CD8-positive, alpha-beta memory T cell (primary cell): ENCODE measurements at places on chromosomes 6 and 20.

- no peak for DNase-seq
These were observed 9.9 kb downstream of the HAO1 start for GRCh38 chr20:7930343-7930742.

GRCh38 chr6:41770381-41771057, 9.2 kb downstream of the FRS3 start:
- DNase-seq, result no peak

GRCh38 chr6:106512968-106513574, 116.2 kb downstream of the RTN4IP1 start:
- no peak for DNase-seq

GRCh38 chr20:39249798-39250197, 287.7 kb downstream of the DHX35 start:
- DNase-seq, result no peak

GRCh38 chr6:51184046-51184445, 365.4 kb downstream of the TFAP2B start:
- DNase-seq, result no peak

DNA sequence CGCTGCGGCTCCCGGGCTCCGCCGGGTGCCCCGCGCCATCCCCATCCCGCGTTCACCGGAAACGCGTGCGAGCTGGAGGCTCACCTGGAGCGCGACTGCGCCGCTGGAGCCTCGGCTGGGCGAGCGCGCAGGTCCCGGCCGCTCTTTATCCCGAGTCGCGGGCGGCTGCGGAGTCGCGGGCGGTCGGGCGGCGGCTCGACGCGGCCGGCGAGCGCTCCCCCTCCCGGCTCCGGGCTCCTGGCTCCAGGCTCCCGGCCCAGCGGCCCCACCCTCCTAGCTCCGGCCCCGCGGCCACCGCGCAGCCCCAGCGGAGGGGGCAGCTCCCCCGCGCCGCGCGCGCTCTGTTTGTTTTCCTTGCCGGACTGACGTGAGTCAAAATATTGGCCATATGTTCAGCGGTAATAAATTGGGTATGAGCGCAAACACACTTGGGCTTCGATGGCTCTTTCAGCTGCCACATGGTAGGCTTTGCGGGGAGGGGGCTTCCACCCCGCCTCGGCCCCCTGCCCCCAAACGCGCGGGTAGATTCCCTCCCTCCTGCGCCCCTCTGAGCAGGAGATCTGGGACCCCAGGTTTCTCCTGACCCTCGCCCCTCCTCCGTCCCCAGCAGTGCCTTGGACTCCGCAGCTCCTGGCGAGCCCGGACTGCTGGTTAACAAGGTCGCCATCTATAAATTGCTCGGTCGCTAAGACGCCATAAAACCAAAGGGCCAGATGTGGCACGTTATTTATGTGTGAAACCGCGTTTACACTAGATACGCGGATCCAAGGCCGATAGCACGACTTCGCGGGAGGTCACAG, 8.8 kb upstream of the NKX2-2 start:
- DNase-seq, result no peak

GRCh38 chr6:151452750-151453427, 963 bp upstream of the RMND1 start:
- no peak for DNase-seq

GRCh38 chr6:42350911-42351310, 100.8 kb downstream of the TRERF1 start:
- DNase-seq, result no peak

DNA sequence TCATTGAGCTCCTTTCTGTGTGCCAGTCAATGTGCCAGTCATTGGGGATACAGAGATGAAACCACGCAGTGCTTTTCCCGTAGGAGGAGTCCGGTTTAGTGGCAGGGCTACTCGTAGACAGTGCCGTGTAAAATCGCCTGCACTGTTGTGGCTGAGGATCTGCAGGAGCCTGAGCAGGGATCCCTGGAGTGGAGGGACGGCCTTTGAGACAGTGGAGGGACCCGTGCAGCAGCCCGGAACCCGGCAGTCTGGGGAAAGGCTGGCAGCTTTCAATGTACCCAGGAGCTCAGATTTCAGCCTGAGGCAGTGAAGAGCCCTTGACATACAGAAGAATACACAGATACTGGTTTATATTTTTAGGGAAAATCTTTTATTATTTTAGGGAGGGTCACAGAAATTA, 203.3 kb downstream of the ARID1B start:
- DNase-seq, result no peak

DNA sequence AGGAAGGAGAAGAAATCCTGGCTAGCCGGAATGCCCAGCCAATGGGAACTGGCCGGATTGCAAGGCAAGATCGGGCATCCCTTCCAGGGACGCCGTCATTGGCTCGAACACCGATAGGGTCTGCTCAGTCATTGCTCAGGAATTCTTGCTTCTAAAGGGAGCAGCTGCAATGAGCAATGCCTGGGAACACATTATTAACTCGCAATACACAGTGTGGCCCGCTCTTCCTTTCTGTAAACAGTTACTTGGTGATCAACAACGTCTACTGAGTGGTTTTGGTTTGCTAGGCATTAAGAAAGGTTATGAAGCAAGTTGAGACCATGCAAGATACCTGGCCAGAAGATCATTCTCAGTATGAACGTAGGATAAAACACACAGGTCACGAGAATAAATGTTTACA, 165.4 kb upstream of the CITED2 start:
- DNase-seq, result no peak

- no peak for DNase-seq
These were observed 27.3 kb upstream of the TCP11 start for GRCh38 chr6:35168461-35168861.

GRCh38 chr20:15703171-15703911, 869.9 kb downstream of the KIF16B start:
- no peak for DNase-seq

- DNase-seq, result no peak
These were observed 133.1 kb downstream of the SOX4 start for GRCh38 chr6:21726676-21727075.

- DNase-seq, result no peak
These were observed 409.9 kb upstream of the SPTLC3 start for GRCh38 chr20:12598894-12599293.

DNA sequence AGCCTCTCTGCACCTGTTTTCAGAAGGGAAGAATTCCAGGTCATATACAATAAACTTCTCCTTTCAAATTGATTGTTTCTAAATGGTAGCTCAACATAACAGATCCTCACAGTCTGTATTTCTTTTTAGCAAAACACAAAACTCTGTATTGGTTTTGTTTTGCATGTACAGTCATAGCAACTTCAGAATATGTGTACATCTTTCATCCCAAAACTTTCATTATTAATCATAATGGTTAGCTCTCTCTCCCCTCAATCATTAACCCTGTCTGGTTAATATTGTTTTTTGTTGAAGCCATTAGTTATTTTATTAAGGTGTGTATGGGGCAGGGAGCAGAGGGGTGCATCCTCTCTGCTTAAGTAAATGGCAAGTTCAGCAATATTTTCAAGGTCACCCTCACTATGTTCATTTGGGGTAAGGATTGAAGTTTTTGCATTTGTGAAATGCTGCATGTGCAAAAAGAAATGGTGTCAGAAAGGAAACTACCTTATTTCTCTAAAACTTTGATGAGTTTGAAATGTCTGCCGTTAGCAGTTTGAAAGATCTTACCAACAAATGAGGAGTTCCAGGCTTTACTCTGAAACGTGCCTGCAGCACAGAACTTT, 136.8 kb upstream of the BTBD3 start:
- no peak for DNase-seq

DNA sequence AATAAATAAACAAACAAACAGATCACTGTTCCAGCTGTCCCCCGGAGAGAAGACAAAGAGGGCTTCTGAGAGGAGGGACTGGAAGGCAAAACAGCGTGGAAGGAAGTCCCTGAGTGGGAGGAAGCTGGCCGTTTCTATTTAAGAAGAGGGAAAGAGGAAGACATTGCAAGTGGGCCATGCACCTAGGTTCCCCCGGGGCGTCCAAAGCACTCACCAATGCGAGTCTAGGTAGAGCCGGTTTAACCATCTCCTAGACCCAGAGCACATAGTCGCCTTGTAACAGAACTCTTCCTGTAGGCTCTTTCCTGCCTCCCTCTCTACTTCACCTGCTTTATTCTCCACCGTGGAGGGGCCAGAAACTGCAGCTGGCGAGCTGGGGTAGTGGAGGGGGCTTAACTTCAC, 158.4 kb downstream of the ZDHHC14 start:
- DNase-seq, result no peak

DNA sequence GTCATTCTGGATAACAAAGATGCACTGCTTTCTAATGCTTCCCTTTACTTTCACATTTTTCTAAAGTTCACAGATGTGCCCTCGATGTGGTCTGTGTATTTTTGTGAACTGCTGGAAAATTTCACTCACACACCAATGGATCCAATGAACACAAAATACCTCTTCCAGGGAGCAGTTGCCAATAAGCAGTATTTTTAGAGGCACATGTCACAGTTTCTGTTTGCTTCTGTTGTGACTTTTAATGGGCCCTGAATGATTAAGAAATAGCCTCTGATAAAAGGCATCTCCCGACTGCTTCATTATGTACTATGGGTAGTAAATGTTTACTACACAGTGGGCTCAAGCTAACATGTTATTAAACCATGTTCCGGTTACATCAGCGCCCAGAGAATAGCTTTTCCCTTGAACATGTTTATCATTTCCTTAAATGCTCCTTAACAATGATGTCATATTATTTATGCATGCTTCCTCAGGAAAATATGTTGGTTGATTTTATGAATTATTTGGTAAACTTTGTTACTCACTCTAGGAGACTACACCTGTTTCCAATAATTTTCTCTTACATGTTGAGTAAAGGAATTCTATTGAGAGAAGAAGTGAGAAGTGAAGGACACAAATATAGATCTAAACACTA, 188.0 kb downstream of the KCNQ5 start:
- DNase-seq, result no peak

GRCh38 chr20:12659942-12660341, 348.8 kb upstream of the SPTLC3 start:
- no peak for DNase-seq

GRCh38 chr6:10522929-10523573, 1.9 kb downstream of the GCNT2 start:
- DNase-seq, result no peak

- no peak for DNase-seq
These were observed 112.0 kb upstream of the RNF24 start for GRCh38 chr20:4127344-4127743.

DNA sequence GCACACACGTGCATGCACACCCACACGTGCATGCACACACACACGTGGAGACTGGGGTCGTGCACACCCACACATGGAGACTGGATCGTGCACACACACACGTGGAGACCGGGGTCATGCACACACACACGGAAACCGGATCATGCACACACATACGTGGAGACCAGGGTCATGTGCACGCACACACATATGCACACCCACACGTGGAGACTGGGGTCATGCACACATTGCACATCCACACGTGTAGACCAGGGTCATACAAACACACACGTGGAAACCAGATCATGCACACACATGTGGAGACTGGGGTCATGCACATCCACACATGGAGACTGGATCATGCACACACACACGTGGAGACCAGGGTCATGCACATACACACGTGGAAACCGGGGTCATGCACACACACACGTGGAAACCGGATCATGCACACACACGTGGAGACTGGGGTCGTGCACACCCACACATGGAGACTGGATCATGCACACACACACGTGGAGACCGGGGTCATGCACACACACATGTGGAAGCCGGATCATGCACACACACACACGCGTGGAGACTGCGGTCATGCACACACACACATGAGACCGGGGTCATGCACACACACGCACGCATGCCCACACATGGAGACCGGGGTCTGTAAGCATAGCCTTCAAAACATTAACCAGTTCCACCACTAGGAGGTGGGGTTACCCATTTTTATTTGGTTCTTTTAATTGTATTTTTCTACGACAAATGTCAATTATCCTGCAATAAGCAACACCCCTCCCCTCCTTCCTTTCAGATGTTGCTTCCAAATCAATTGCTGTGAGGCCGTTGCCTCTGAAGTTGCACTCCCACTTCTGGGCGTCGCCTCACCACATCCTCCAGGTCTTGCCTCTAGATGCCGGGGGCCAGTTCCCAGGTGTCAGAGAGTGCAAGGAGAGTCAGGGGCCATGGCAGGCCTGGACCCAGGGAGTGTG, 95.8 kb downstream of the TMEM242 start:
- DNase-seq, result no peak

DNA sequence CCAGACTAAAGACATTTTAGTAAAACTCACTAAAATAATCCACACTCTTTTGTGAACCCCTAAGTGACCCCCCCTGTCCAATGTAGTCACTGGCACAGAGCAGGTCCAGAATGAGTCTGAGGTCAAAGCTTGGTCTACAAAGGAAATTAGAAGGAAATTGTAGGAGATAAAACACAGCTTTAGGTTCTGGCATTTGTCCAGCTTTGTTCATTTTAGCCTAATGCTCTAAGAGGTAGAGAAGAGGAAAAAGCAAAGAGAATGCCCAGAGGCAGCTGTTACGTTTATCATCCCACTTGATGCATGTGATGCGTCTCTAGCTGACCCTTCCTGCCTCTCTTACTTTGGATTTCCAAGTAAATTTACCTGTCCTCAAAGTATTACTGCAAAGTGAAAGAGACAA, 62.5 kb downstream of the CNKSR3 start:
- no peak for DNase-seq

DNA sequence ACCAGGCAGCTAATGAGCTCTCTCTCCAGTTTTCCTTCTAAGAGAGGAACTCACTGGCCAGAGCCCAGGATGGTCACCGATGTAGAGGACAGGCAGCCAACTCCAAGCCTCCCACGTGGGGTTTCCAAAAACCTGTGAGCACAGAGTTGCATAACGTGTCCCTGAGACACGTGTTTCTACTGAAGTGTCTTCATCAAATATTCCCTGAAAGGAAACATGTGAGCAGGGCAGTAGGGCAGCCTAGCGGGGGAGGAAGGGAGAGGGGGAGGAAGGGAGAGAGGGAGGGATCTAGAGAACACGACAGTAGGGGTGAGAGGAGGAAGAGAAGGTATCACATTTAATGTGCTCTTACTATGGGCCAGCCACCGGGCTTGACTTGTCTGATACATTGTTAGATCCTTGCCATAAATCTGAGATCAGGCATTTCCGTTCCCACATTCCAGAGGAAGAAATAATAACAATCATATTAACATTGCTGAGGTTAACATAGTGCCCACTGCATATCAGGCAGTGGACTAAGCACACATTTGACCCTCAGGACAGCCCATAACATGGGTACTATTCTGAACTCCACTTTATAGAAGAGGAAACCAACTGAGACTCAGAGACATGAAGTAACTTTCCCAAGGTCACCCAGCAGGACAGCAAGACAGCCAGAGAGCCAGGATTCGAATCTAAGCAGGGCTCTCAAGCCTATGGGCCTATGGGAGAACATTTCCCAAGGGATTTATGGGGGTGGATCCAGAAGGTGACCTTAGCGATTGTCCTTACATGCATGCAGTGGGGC, 4.5 kb upstream of the SYS1 start:
- no peak for DNase-seq

GRCh38 chr6:33860706-33861474, 57.1 kb upstream of the MLN start:
- no peak for DNase-seq
